ENCODE measurements at places on chromosomes 1 and 21. TPM values are rescaled to one million over a fixed set of nuclear protein-coding genes. Genes with fewer than 3 reads are reported as not detected.

DNA sequence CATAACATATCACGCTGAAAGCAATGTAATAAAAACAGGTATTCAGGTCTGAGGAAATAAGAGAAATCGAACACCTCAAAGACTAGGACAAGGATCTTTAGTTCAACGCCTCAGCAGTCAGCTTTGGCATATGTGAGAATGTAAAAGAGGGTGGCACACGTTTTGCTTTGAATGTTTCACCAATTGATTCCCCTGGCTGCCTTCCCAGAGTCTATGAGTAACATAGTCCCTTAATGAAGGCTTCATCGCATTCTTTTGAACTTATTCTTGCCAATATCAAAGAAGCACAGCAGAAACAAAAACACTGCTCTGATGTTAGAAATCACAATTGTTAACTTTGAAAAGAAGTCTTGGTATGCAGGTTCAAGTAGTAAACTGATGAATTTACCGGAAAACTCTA lies 764.8 kb downstream of the ADGRL2 start:
- H3K27ac ChIP-seq, result no peak overlapping the region
- peaks cover 7% of the 10 kb centered on the region for H3K4me1 ChIP-seq
- H3K36me3 ChIP-seq, result no peaks in the 10 kb centered on the region
- H3K4me3 ChIP-seq, result no peak overlapping the region
- DNase-seq, result no peak

DNA sequence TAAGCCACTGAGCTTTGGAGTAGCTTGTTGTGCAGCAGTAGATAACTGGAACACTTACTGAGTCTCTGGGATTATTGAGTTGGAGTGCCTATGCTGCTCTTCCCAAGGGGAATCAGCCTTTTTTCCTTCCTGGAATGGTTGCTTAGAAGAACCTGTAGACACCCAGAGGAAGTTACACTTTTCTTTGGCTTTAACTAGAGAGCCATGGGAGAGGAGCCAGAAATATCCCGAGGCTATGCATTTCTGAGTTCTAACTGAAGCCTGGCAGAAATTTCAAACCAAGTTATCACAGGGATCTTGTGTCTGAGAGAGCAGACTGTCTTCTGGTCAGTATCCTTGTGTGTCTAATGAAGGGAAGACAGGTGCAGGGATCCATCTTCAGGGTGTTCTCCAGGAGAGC lies 28.3 kb downstream of the LAMC1 start:
- H3K27ac ChIP-seq, result no peak overlapping the region
- no peak overlapping the region for H3K4me3 ChIP-seq
- DNase-seq, result no peak

DNA sequence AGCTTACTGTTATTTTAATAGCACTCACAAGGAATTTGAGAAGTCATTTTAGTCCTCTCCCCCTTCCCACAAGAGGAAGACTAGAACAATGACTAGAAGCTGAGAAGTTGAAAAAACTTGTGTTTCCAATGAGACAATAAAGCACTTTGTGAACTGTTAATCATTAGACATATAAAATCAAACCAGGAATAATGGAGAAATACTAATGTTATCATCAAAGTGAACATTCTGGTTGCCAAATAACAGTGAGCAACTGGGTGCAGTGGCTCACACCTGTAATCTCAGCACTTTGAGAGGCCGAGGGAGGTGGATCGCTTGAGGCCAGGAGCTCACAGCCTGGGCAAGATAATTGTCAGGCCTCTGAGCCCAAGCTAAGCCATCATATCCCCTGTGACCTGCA lies 54.0 kb upstream of the RASAL2 start:
- no peak overlapping the region for H3K4me3 ChIP-seq
- no peak overlapping the region for H3K27ac ChIP-seq
- no peaks in the 10 kb centered on the region for H3K36me3 ChIP-seq
- no peaks in the 10 kb centered on the region for H3K4me1 ChIP-seq

DNA sequence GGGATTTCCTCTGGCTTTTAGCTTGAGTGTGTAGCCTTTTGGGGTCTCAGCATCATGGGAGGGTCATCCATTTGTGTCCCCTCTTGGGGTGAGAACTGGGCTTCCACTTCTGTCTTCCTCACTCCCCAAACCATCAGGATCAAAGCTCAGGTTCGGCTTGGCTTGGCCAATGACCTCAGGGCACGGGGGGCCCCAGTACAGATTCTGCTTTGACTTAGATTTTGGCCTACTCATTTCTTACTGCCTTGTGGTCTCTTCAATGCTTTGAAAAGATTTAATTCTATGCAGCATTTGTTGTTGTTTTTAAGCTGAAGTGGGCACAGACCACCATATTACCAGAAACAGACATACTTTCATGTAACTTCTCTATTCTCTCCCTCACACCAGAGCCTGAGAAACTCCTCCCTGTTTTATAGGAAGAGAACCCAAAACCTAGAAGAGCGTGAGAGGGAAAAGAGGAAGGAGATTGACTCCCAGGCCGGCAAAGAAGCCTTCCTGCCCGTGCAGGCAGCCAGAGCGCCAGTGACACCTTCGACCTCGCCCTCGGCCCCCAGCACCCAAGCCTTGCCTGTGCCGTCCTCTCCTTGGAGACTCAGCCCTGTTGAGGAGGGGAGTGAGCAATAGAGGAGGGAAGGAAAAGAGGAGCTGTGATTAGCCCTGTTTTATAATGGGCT lies 1.9 kb upstream of the S100A3 start:
- no peaks in the 10 kb centered on the region for H3K27me3 ChIP-seq
- no peak overlapping the region for H3K27ac ChIP-seq
- H3K4me3 ChIP-seq, result no peak overlapping the region
- H3K36me3 ChIP-seq, result no peaks in the 10 kb centered on the region
- peak; percentile 57 for DNase-seq
- no peaks in the 10 kb centered on the region for H3K4me1 ChIP-seq

DNA sequence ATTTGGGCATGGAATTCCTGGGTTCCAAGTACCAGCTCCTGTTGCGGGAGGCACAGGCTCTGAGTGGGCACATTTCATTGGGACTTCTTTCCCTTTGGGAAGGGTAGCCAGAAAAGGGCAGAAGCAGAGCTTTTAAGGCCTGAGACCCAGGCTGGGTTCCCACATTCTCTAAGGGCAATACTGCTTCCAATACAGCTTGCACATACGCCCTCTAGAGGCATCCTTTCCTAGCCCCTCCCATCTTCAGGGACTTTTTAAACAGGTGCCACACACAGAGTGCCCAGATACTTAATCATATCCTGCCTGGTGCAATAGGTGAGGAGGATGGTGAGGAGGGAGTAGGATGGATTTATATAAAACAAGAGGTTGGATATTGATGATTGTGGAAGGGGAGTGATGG lies 5.7 kb downstream of the GPR88 start:
- no peak for DNase-seq
- H3K4me3 ChIP-seq, result no peak overlapping the region
- H3K27me3 ChIP-seq, result no peaks in the 10 kb centered on the region
- H3K36me3 ChIP-seq, result no peaks in the 10 kb centered on the region
- H3K4me1 ChIP-seq, result no peaks in the 10 kb centered on the region
- H3K27ac ChIP-seq, result no peak overlapping the region

- H3K27ac ChIP-seq, result no peak overlapping the region
- no peaks in the 10 kb centered on the region for H3K36me3 ChIP-seq
- H3K4me3 ChIP-seq, result no peak overlapping the region
- DNase-seq, result no peak
- no peaks in the 10 kb centered on the region for H3K27me3 ChIP-seq
Measured at GRCh38 chr1:246052603-246053002, 454.5 kb downstream of the SMYD3 start.

GRCh38 chr1:156942176-156942575 lies 21.7 kb downstream of the LRRC71 start:
- no peaks in the 10 kb centered on the region for H3K27me3 ChIP-seq
- no peak overlapping the region for H3K27ac ChIP-seq
- H3K4me1 ChIP-seq, result no peaks in the 10 kb centered on the region
- H3K4me3 ChIP-seq, result no peak overlapping the region
- no peaks in the 10 kb centered on the region for H3K36me3 ChIP-seq

DNA sequence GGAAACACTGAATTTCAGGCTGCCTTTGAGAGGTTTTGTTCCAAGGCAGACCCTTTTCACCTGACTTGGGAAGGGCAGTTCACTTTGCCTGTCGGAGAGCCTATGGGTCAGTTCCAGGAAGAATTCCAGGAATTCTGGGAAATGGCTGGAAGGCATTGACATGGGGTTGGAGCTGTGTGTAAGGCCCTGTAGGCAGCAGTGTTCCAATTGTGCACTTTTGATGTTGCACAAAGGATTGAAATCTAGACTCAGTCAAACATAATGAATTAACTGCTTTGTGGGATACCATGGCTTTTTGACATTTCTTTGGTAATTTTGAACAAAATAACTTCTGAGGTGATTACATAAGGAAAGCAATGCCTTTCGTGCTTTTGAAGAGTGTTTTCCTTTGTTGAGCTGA lies 184.6 kb downstream of the SDCCAG8 start:
- no peaks in the 10 kb centered on the region for H3K36me3 ChIP-seq
- no peak for DNase-seq
- no peaks in the 10 kb centered on the region for H3K27me3 ChIP-seq
- no peaks in the 10 kb centered on the region for H3K4me1 ChIP-seq

DNA sequence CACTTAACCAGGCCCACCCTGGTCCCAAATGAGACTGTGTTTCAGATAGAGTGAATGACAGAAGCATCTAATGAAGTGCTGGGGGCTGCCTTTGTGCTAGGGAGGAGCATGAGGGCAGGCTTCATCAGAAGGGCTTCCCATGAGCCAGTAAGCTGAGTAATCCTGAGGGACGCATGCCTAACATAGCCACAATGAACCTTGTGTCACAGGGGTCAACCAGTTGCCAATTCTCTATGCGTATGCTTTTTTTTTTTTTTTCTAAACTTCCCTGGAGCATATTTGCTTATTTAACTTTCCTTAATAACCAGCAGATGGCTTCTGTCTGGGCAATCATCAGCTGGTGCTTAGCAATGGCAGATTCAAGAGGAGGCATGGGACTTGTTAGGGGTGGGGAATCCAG lies 25.5 kb upstream of the CYP2J2 start:
- no peaks in the 10 kb centered on the region for H3K36me3 ChIP-seq
- H3K4me3 ChIP-seq, result no peak overlapping the region
- H3K27me3 ChIP-seq, result no peaks in the 10 kb centered on the region
- H3K27ac ChIP-seq, result no peak overlapping the region
- H3K4me1 ChIP-seq, result no peaks in the 10 kb centered on the region
- DNase-seq, result no peak

DNA sequence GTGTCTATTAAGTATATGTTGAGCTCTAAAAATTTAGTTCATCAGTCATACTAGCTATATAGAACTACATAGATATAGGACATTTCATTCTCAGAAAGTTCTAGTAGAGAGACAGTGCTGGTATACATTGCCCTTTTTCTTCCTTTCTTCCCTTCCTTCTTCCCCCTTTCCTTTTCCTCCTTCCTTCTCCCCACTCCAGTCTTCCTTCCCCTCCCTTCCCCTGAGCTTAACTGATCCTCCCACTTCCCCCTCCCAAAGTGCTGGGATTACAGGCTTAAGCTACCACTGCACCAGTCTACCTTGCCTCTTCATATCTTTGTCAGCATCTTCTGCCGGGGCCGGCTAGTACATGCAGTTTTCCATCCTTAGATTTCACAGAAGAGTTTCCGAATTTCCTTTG lies 12.1 kb downstream of the THRAP3 start:
- no peak overlapping the region for H3K27ac ChIP-seq
- H3K27me3 ChIP-seq, result no peaks in the 10 kb centered on the region
- DNase-seq, result no peak
- no peaks in the 10 kb centered on the region for H3K4me1 ChIP-seq
- H3K36me3 ChIP-seq, result no peaks in the 10 kb centered on the region

DNA sequence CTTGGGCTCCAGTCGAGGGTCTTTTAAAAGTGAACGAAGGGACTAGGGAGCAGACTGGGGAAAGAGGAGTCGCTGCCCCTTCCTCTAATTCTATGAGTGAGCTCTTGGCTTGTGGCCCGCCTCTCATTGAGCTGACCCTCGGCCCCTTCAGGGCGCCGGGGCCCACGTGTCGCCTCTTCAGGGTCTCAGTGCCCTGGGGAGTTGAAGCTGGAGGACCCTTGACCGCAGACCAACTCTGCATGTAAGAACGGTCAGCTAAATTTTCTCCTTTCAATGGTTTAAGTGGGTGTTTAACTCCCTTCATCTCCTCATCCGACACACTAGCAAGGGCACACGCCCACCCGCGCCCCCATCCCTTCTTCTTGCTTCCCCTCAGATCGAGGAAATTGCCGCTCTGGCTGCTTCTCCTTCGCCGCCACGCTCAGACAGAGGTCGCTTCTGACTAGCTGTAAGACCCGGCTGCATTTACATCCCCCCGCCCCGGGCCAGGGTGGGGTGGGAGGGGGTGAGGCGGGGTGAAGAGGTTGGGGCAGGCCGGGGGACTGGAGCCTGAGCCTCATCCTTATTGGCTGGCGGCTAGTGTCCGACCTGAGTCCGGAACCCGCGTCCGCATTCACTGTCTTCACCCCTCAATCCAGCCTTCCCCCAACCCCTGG lies 10.9 kb downstream of the NR5A2 start:
- no peaks in the 10 kb centered on the region for H3K36me3 ChIP-seq
- H3K4me3 ChIP-seq, result no peak overlapping the region
- DNase-seq, result no peak
- H3K27me3 ChIP-seq, result peaks cover 2% of the 10 kb centered on the region
- no peak overlapping the region for H3K27ac ChIP-seq

DNA sequence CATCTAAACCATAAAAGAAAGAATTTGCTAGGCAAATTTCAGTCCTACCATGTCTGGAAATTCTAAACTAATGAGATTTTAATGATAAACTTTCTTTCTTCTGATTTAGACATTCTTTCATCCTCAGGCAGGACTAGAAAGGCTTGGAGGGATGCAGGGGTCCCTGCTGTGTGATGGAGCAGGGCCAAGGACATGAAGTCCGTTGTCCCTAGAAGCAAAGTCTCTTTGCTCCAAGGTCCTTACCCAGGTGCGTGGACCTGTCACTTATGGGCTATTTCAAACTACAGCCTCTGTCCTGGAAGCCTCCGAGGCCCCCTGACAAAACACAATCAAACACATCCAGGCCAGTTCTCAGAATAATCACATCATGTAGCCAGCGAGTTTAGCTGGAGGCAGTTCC lies 26.6 kb downstream of the URB1 start:
- no peaks in the 10 kb centered on the region for H3K4me1 ChIP-seq
- no peaks in the 10 kb centered on the region for H3K27me3 ChIP-seq
- H3K27ac ChIP-seq, result no peak overlapping the region
- H3K36me3 ChIP-seq, result peaks cover 12% of the 10 kb centered on the region
- DNase-seq, result no peak

DNA sequence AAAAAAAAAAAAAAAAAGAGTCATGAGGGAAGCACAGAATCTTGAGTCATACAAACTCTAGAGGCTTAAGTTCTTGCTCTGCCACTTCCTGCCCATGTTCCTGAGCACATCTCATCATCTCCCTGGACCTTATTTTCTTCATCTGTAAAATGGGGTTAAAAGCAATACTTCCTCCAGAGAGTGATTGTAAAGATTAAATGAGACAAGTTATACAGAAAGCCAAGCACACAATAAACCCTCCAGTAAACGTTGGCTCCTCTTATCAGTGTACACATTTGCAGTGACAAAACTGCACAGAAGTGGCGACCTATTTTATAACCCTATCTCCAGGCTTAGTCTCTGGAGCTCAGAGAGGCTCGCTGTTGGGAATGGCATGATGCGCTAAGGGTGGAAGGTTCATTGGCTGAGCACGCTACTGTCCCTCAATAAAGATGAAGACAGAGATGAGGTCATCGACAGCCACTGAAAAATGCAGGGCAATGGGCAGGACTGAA lies 82.1 kb downstream of the RRAGC start:
- DNase-seq, result no peak
- no peak overlapping the region for H3K27ac ChIP-seq
- H3K4me3 ChIP-seq, result no peak overlapping the region
- no peaks in the 10 kb centered on the region for H3K4me1 ChIP-seq

- no peak overlapping the region for H3K27ac ChIP-seq
- no peaks in the 10 kb centered on the region for H3K4me1 ChIP-seq
- no peak for DNase-seq
- H3K4me3 ChIP-seq, result no peak overlapping the region
Measured at GRCh38 chr21:45122432-45123132, 48.2 kb downstream of the ADARB1 start.

F5 gene
- 1.4 TPM for total RNA-seq

POU3F1 gene
- total RNA-seq, result 0.55 TPM

PYHIN1 gene
- 4.7 TPM for total RNA-seq

CR1L gene
- total RNA-seq, result 0.24 TPM

All from aorta (tissue), 5 donors.